Forelimb muscle (tissue), 1 donor: ENCODE measurements at places on chromosomes 6 and 20. TPM values are rescaled to one million over a fixed set of nuclear protein-coding genes. Genes with fewer than 3 reads are reported as not detected.

DNA sequence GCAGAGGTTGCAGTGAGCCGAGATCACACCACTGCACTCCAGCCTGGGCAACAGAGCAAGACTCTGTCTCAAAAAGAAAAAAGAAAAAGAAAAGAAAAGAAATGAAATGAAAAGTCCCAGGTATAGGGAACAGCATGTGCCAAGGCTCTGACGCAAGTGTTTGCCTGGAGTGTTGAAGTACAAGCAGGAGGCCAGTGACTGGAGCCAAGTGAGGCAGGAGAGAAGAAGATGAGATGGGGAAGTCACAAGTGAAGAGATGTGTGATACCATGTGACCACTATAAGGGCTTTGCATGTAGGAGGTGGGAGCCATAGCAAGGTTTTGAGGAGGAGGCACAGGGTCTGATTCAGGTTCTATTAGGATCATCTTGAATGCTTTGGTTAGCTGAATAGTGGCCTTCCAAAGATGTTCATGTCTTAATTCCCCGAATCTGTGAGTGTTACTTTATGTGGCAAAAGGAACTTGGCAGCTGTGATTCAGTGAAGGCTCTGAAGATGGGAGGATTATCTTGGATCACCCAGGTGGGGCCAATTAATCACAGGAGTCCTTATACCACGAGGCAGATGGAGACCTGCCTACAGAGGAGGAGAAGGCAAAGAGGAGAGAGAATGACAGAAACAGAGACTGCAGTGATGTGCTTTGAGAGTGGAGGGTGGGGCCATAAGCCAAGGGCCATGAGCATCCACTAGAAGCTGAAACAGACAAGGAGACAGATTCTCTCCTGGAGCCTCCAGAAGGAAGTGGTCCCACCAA lies 91.1 kb upstream of the PTPN1 start:
- DNase-seq = no peak

SMPD2 gene
- 4.2 TPM for polyA plus RNA-seq

GRCh38 chr20:36112112-36112511 lies 42.4 kb upstream of the EPB41L1 start:
- no peak for DNase-seq

COL9A1 gene
- 6.1 TPM for polyA plus RNA-seq

CDH26 gene
- 0.95 TPM for polyA plus RNA-seq

GRCh38 chr6:74705451-74705850 lies 500.4 kb downstream of the COL12A1 start:
- no peak for DNase-seq

CSNK2B gene
- polyA plus RNA-seq = 125 TPM
